ENCODE measurements at places on chromosomes 13 and 19.
A peak's percentile ranks its signal among the peaks of the same experiment; 100 is the strongest.

DNA sequence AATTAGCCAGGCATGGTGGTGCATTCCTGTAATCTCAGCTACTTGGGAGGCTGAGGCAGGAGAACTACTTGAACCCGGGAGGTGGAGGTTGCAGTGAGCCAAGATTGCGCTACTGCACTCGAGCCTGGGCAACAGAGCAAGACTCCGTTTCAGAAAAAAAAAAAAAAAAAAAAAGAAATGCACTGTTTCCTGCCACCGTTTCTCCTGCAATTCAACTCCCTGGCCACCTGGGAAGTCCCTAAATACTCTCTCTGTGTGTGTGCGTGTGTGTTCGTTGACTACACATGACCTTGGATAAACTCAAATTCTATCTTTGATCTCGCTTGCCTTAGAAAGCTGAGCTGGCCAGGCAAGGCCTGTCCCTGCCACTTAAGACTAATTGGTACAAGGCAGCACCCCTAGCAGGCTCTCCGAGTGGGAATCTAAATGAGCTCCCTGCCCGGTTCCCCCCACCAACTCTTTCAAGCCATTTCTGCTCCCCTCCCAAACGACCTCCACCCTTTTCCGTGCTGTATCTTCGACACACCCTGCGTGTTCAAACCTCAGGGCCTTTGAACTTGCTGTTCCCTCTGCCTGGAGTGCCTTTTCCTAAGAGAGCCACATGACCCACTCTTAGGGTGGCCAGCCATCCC is 5.2 kb upstream of the BCAT2 start:
- DNase-seq, result no peak

DNA sequence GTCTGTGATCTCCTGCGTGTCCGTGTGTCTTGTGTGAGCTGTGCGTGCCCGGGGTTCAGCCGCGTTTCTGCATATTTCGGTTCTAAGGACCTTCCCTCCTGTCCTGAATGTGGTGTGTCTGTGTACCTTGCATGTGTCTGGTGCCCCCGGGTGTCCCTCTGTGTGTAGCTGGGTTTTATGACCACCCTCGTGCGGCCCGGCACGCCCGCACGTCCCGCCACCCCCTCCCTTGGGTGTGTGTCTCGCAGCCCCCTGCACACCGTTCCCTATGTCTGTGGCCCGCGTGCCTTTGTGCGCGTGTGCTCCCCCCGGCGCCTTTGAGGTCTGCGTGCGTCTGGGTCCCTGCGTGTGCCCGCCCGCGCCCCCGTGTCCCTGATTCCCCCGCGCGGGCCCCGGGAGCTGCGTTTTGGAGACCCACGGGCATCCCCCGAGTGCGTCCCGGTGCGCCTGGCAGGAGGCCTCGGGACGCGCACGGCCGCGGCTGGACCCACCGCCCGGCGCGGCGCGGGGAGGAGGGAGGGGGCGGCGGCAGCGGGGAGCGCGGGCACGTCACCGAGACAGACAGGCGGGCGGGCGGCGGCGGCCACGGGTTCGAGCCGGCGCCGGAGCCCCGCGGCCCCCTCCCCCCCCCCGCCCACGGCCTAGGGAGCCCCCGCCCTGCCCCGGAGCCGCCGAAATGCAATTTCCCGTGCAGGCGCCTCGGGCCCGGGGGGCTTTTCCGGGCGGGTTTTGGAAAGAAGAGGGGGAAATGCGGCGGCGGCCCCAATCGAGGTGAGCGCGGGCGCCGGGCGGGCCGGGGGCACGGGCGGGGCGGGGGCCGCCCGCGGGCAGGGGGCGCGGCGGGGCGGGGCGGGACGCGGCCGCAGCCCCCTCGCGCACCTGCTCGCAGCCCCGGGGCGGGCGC is 12.0 kb upstream of the NANOS3 start:
- DNase-seq, result no peak

- no peak for DNase-seq
Observed at GRCh38 chr13:38821770-38822551, 135.1 kb downstream of the FREM2 start.

DNA sequence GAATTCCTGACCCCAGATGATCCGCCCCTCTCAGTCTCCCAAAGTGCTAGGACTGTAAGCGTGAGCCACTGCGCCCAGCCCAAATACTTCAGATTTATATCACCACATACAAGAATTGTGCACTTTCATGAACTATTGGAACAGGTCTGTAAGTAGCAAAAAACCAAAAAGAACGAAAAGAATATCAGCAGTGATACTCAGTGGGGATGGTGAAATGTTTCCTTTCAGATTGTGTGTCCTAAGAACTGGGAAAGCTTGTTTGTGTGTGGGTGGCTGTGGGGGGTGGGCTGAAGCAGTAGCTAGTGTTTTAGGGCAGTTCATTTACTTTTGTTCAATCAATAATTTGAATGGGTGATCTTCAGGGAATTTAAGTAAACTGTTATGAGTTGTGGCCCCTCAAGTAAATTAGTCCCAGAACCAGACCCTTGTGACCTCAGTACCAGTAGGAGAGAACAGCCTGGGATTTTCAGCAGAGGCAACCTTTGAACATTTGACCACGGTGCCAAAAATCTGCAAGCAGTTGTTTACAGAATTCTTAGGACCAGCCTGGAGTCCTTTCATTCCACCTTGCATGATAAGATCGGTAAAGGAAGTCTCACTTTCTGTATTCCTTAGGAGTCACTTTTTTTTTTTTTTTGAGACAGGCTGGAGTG is 106.6 kb downstream of the LRCH1 start:
- DNase-seq, result no peak

GRCh38 chr13:46543287-46543686 is 9.7 kb upstream of the LRCH1 start:
- no peak for DNase-seq

DNA sequence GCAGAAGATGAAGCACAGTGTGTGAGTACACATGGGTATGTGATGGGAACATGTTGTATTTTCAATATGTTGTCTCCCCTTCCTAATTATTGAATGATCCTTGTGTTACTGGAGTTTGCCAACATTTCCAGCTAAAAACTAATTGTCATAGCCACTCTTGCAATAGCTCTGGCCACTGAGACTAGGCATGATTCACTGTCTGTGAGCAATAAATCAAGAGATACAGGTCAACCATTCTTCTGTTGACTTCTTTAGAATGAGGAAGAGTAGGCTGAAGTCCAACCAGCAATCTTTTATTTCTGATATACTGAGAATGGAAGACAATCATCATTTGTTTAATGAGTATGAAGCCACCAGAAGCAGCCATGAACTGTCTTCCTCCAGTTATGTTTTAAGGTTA is 413.9 kb downstream of the SLITRK5 start:
- DNase-seq, result no peak

GRCh38 chr19:8233370-8233769 is 24.2 kb downstream of the CERS4 start:
- DNase-seq, result no peak

DNA sequence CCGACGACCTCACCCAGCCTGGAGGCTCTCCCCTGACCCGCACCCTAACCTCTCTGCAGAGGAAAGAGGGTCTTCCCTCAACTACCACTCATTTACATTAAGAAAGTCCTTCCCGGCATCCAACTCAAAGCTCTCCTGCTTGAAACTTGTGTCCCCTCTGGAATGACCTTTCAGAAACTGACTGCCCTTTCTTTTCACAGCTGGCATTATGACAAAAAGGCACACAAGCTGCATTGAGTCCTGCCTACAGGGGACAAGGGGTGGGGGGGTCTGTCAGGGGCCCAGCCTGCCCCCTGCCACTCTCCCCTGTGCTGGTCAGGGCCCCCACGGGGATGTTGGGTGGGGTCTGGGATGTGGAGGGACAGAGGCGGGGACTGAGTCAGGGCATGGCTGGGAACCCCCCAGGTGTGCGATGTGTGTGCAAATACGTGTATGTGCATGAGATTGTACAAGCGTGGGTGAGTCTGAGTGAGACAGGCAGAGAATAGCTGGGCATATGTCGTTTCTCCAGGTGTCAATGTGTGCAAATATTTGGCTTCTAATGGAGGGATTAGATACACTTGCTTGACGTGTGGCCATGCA is 2.0 kb downstream of the COL5A3 start:
- no peak for DNase-seq

DNA sequence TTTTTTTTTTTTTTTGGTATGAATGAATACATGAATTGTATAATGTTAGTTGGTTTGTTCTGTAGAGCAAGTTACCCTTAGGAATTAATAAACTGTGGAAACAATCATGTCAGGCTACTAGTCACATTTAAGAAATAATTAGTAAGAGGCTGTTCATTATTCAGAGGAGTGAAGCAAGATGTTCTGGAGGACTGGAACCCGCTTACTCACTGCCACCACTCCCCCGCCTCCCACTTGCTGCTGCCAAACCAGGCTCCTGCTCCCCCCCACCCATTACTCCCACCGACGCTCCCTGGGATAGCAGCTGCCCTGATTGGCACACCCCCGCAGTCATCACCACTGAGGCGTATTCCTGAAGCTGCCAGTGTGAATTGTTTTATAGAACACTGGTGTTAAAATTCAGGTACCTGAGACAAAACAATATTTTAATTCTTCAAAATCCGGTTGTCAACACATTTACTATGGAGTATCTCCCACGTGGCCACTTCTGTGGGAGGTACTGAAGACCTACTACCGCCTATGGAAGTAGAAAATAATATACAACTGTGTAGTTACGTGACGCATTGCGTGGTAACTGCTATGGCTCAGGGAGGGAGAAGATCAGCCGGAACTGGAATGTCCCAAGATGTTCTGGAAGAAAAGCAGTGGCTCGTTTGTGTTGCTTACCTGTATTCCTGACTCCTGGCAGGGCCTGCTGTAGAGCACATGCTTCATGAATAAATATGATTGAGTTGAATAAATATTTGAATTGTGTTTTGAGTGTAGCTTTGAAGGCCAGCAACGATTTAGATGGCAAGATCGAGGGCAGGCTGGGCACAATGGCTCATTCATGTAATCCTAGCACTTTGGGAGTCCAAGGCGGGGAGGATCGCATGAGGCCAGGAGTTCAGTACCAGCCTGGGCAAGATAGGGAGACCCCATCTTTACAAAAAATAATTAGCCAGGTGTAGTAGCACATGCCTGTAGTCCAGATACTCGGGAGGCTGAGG is 1.7 kb downstream of the DPY19L3 start:
- no peak for DNase-seq

DNA sequence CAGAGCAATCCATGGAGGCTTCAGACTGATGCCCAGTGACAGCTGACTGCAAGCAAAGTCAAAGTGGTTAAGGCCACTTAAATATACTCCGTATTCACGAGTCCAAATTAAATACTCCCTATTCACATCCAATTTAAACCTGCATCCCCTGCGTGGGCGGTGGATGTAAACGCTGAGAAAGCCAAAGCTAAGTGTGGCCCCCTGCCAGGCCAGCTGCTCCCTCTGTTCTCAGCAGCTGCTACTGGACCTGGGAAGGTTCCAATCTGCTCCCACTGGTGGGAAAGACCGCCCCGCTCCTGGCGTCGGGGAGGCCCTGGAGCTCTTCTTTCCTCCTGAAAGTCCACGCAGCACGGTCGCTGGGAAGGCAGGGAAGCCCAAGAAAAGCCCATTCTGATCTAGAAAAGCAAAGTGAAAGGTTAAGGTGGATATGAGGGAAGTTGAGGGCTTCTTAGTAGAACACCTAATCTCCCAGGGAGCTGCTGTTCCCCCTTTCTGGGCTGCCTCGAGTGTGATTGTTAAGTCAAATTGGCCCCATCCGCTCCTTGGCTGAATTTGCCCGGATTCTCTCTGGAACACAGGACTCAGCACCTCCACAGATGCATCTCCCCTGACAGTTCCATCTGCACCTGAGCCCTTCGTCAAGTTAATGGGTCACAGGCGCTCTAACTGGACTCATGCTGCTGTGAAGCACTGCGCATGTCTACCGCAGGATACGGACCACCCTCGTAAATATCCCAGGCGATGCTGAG is 205.5 kb downstream of the USP12 start:
- DNase-seq, result no peak

- no peak for DNase-seq
Observed at GRCh38 chr19:16365300-16365996, 40.8 kb downstream of the KLF2 start.

DNA sequence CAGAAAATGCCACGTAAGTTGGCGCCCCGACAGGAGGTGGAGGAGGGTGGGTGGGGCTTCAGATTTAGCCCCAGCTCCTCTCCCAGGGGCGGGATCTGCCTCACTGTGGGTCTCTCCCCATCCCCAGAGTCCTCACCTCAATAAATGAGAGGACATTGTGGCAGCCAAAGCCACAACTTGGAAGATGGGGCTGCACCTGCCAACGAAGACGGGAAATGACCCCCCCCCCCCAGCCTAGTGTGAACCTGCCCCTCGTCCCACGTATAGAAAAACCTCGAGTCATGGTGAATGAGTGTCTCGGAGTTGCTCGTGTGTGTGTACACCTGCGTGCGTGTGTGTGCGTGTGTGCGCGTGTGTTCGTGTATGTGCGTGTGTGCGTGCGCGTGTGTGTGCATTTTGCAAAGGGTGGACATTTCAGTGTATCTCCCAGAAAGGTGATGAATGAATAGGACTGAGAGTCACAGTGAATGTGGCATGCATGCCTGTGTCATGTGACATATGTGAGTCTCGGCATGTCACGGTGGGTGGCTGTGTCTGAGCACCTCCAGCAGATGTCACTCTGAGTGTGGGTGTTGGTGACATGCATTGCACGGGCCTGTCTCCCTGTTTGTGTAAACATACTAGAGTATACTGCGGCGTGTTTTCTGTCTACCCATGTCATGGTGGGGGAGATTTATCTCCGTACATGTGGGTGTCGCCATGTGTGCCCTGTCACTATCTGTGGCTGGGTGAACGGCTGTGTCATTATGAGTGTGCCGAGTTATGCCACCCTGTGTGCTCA is 1.5 kb upstream of the TRAPPC5 start:
- DNase-seq, result peak; percentile 41

GRCh38 chr19:46783670-46784069 is 4.7 kb downstream of the SLC1A5 start:
- no peak for DNase-seq

- DNase-seq, result peak; percentile 16
Observed at GRCh38 chr19:47190167-47190727, 40.8 kb downstream of the BBC3 start.

GRCh38 chr19:21130097-21130775 is 11.6 kb upstream of the ZNF431 start:
- DNase-seq, result no peak

GRCh38 chr19:50266896-50267295 is 62.3 kb downstream of the KCNC3 start:
- DNase-seq, result no peak

GRCh38 chr19:11373166-11373884 is 1.1 kb upstream of the SWSAP1 start:
- no peak for DNase-seq

GRCh38 chr13:39095500-39095899 is 57.2 kb downstream of the NHLRC3 start:
- DNase-seq, result no peak

- DNase-seq, result no peak
Observed at GRCh38 chr13:97627566-97627965, 193.6 kb downstream of the RAP2A start.

DNA sequence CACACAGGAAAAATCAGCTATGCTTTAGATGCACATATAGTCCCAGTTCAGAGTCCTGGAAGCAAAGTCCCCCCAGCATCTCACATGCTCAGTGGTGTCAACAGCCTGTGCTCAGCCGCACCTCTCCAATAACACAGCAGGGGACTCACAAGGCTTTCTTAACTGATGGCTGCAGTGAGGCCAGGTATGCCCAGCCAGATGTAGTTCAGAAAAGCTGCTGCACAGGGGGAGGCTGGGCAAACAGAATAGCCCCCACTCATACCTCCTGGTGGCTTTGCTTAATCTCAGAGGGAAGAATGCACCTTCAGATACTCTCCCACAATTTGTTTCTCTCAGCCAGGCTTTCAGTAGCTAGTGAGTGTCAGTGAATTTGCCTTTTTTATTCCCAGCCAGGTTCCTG is 33.4 kb downstream of the FAM124A start:
- no peak for DNase-seq

- no peak for DNase-seq
Observed at GRCh38 chr19:41869374-41869955, 7.6 kb upstream of the CD79A start.

Data from T-helper 17 cell (primary cell).